DMS79 treated with DMSO at 0.1 percent for 48 hours (cell line): ENCODE measurements at places on chromosomes 11 and 22.

DNA sequence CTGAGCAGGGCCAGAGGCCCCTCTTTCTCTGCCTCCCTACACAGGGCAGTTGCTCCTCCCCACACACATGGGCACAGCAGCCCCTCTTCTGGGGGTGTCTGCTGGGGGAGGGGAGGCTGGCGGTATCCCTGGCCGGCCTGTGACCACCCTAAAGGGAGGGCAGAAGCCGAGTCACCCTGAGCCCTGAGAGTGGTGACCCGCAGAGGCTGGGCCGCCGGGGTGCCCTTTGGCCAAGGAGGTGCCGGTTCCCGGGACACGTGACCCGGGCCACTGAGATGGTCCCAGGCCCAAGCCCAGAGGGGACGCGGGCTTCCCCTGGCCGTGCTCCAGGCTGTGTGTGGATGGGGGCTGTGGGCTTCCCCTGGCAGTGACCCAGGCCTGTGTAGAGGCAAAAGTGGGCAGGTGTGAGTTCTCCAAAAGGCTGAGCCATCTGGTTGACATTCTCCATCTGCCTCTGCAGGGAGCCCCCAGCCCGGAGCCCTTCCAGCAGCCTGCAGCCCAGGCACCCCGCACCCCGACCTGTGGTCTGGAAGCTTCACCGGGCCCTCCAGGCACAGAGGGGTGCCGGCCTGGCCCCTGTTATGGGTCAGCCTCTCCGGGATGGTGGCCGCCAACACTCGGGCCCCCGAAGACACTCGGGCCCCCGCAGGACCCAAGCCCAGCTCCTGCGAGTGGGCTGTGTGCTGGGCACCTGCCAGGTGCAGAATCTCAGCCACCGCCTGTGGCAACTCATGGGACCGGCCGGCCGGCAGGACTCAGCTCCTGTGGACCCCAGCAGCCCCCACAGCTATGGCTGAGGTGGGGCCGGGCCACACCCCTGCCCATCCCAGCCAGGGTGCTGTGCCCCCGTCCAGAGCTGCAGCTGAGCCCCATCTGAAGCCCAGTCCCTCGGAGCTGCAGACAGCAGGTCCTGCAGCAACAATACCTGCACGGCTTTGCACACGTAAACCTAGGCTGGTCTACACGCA, 1.0 kb downstream of the ADM2 start:
- DNase-seq: no peak

- peak; percentile 44 for DNase-seq
These were observed 76.0 kb downstream of the CWC15 start for GRCh38 chr11:94897330-94897768.

DNA sequence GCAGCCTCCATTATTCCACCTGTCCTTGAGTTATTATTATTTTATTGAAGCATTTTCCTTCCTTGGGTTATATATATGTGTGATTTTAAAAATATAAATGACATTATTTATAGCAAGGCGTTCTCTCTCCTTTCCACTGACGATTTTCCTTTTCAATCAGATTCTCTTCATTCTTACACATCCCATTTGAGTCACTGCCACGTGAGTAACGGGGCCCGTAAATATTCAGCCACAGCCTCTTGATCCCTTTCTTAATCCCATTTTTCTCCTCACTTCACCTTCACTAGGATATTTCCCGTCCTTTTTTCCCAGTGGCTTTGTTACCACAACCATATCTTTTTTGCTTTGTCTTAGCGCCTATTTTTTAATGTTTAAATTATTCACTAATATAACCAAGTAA, 396.2 kb downstream of the NTM start:
- no peak for DNase-seq

- DNase-seq: no peak
These were observed 54.7 kb upstream of the ALX4 start for GRCh38 chr11:44364596-44364995.

DNA sequence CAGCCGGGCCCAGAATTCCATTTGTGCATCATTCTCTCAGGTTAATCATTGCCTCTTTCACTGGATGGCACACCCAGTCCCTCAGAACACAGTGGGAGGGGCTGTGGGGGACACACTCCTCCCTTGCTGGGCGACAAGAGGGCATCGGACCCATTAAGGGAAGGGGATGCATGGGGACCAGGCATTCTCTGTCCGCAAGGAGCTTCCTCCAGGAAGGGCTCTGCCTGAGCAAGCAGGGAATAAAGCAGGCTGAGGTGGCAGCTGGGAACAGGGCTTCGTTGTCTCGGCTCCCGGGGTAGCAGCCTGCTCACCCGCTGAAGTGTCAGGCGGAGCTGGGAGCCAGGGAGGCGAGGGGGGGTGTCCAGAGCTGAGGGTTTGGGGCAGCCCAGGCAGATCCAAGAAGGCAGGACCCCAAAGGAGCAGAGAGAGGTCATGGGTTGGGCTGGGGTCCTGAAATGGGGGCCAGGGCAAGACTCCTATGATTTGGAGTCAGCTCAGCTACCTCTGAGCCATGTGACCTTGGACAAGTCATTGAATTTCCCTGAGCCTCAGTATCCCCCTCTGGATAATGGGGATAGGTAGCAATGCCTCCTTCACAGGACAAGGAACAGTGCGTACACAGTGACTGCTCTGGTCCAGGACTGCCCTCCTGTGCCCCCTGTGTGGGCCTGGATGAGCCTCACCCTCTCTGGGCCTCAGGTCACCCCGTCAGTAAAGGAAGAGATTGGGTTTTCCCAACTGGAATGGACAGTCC, 1.4 kb downstream of the GAL3ST1 start:
- DNase-seq: no peak

GRCh38 chr11:133563505-133564025, 31.3 kb upstream of the OPCML start:
- DNase-seq: no peak

GRCh38 chr22:47225931-47226633, 463.6 kb downstream of the TBC1D22A start:
- DNase-seq: no peak

GRCh38 chr22:50138988-50139387, 31.5 kb upstream of the PANX2 start:
- no peak for DNase-seq

GRCh38 chr11:119472856-119473222, 49.9 kb upstream of the THY1 start:
- no peak for DNase-seq

- no peak for DNase-seq
These were observed 18.6 kb downstream of the PPP6R2 start for GRCh38 chr22:50361688-50362087.

DNA sequence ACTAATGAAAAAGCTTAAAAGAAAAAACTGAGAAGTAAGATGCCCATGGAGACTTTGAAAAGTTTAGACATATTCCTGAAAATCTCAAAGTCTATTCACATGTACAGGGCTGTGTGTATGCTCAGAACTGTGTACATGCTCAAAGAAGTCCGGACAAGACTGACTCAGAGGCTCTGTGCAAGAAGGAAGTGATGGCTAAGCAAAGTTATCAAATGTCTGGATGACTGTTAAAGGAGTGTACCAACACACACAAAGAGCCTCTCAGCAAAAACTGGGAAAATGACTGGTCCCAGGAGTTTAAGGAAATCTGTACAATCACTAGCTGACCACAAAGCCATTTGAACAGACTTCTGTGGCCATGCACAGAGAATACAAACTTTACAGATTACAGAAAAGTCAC, 33.1 kb upstream of the ARHGAP32 start:
- no peak for DNase-seq

GRCh38 chr11:2196970-2197770, 25.6 kb upstream of the TH start:
- peak; percentile 42 for DNase-seq

DNA sequence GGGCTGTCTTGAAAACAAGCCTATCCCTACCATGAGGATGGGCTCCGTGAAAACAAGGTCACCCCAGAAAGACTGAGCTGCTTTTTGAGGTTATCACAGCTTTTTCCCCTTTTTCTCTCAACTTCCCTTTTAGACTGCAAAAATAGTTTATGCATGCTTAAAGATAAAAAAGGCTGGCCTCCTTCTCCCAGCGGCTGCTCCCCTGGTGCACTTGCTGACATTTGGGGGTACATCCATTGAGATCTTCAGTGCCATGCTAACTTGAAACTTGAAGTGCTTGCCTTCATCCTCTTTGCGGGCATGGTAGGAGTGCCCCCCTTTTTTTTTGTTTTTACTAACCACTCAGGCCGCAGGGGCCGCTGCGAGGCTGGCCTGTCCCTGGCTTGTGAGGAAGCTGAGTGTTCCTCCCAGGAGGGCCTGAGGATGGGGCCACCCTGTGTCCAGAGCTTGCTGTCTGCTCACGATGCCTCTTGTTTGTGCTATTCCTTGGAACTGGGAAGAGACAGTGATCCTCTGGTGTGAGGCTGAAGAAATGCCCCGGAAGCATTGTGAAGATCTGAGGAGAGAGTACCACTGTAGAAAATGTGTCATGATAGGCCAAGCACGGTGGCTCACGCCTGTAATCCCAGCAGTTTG, 2.2 kb downstream of the TANGO2 start:
- DNase-seq: no peak

GRCh38 chr11:64533501-64533900, 57.5 kb upstream of the SLC22A12 start:
- DNase-seq: no peak

GRCh38 chr11:77424644-77425043, 49.2 kb downstream of the PAK1 start:
- DNase-seq: peak; percentile 58

- no peak for DNase-seq
These were observed 20.7 kb downstream of the DMC1 start for GRCh38 chr22:38549101-38549894.

DNA sequence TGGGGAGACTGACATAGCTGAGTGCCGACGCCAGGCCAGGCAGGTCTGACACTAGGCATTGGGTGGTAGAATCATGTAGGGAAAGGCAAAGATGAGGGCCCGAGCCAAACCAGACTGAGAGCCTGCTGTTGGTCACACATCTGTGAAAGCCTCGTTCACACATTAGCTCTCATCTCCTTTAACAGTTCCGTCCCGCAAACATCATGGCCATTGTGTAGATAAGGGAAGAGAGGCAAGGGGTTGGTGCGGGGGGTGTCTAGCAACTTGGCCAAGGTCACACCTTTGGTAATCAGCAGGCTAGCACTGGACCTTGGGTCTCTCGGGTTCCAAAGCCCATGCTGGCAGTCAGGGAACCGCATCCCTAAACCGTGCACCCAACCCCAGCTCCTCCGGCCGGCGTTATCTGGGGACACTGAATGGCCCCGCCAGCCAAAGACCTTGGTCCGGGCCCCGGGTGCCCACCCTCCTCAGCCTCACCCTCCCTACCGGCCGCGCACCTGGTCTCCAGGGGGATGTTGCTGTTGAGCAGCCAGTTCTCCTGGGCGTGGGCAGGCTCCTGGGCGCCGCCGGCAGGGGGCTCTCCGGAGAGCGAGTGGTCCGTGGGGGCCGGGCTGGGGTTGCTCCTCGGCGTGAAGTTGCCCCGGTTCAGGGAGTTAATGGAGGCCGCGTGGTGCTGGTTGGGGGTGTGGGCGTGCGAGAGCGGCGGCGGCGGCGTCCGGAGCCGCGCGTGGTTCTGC, 328.3 kb upstream of the NARS2 start:
- DNase-seq: no peak

- no peak for DNase-seq
These were observed 336 bp upstream of the LIF start for GRCh38 chr22:30246814-30247376.

- DNase-seq: no peak
These were observed 260.0 kb downstream of the FAT3 start for GRCh38 chr11:92484570-92484969.

GRCh38 chr11:5691964-5692361, 2.4 kb downstream of the TRIM22 start:
- no peak for DNase-seq

- no peak for DNase-seq
These were observed 532.3 kb downstream of the BRD1 start for GRCh38 chr22:49295465-49295743.

DNA sequence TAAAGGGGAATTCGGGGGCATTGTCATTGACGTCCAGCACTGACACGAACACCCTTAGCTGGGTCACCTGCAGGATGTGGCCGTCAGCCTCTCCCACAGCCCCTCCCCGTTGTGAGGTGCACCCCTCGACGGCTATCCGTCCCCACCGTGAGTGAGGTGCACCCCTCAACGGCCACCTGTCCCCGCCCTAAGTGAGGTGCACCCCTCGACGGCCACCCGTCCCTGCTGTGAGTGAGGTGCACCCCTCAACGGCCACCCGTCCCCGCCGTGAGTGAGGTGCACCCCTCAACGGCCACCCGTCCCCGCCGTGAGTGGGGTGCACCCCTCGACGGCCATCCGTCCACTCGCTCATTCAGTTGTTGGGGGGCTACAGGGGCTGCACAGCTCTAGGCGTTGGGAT, 2.9 kb downstream of the CDHR5 start:
- DNase-seq: no peak

- DNase-seq: no peak
These were observed 47.2 kb downstream of the USP28 start for GRCh38 chr11:113828191-113828590.

DNA sequence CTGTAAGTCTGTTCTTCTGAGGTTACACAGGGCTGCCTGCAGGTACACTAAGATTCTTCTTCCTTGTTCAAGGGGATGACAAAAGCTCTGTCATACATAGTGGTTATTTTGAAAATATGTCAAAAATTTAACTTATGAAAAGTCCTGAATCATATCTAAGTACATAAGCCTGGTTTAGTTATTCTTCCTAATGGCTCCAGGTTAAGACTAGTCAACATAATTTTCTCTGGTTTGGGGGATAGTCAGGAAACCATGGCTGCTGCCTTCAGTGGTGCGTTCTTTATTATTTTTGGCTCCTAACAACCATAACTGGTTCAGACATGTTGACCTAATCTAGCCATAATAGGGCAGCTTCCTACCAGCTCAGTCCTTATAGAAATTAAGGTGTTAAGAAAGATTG, 257.4 kb upstream of the DDI1 start:
- DNase-seq: no peak

DNA sequence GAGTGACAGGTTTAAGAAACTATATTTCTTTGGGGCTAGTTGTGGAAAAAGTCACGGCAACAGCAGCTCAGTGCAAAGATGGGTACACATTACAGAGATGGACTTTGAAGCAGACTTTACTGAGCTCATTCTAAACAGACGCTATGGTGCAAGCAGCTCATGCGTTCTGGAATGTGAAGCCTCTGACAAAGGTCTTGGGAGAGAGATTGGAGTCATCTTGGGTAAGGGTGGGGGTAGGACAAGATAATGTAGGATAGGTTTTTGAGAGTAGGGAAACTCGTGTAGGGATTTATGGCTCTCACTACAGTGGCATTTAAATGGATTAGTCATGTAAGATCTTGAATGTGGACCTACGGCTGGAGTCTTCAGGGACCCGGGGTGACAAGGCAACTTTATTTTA, 36.2 kb upstream of the CLMP start:
- DNase-seq: no peak
